CD4-positive, alpha-beta T cell (primary cell): ENCODE measurements at places on chromosomes 16 and 17. TPM values are rescaled to one million over a fixed set of nuclear protein-coding genes. Genes with fewer than 3 reads are reported as not detected.

GRCh38 chr17:38705803-38706504 lies 881 bp downstream of the MLLT6 start:
- H3K36me3 ChIP-seq, result peaks cover 33% of the 10 kb centered on the region
- no peaks in the 10 kb centered on the region for H3K27me3 ChIP-seq
- H3K4me3 ChIP-seq, result peak overlapping the region; percentile 94
- H3K27ac ChIP-seq, result peak overlapping the region; percentile 72
- H3K4me1 ChIP-seq, result peaks cover 82% of the 10 kb centered on the region

- no peak overlapping the region for H3K27ac ChIP-seq
- no peaks in the 10 kb centered on the region for H3K4me1 ChIP-seq
- H3K27me3 ChIP-seq, result no peaks in the 10 kb centered on the region
- DNase-seq, result no peak
- no peak overlapping the region for H3K4me3 ChIP-seq
Measured at GRCh38 chr17:66889480-66890230, 54.7 kb downstream of the CACNG5 start.

GRCh38 chr16:77308163-77308561 lies 109.0 kb downstream of the SYCE1L start:
- no peak overlapping the region for H3K27ac ChIP-seq
- H3K27me3 ChIP-seq, result no peaks in the 10 kb centered on the region
- no peak overlapping the region for H3K4me3 ChIP-seq
- H3K4me1 ChIP-seq, result no peaks in the 10 kb centered on the region
- H3K36me3 ChIP-seq, result no peaks in the 10 kb centered on the region

- no peaks in the 10 kb centered on the region for H3K27me3 ChIP-seq
- no peaks in the 10 kb centered on the region for H3K4me1 ChIP-seq
- no peak for DNase-seq
- peaks cover 3% of the 10 kb centered on the region for H3K36me3 ChIP-seq
- no peak overlapping the region for H3K27ac ChIP-seq
- H3K4me3 ChIP-seq, result no peak overlapping the region
Measured at GRCh38 chr16:2333231-2333630, 7.3 kb downstream of the ABCA3 start.

- no peak overlapping the region for H3K4me3 ChIP-seq
- H3K27me3 ChIP-seq, result no peaks in the 10 kb centered on the region
- no peaks in the 10 kb centered on the region for H3K36me3 ChIP-seq
- H3K27ac ChIP-seq, result no peak overlapping the region
- no peaks in the 10 kb centered on the region for H3K4me1 ChIP-seq
Measured at GRCh38 chr17:54426296-54426886, 474.3 kb upstream of the TOM1L1 start.

GRCh38 chr16:87123356-87124001 lies 193.7 kb downstream of the C16orf95 start:
- no peak for DNase-seq
- no peak overlapping the region for H3K4me3 ChIP-seq
- H3K4me1 ChIP-seq, result no peaks in the 10 kb centered on the region
- no peaks in the 10 kb centered on the region for H3K36me3 ChIP-seq
- H3K27me3 ChIP-seq, result peaks cover 5% of the 10 kb centered on the region
- H3K27ac ChIP-seq, result no peak overlapping the region

DNA sequence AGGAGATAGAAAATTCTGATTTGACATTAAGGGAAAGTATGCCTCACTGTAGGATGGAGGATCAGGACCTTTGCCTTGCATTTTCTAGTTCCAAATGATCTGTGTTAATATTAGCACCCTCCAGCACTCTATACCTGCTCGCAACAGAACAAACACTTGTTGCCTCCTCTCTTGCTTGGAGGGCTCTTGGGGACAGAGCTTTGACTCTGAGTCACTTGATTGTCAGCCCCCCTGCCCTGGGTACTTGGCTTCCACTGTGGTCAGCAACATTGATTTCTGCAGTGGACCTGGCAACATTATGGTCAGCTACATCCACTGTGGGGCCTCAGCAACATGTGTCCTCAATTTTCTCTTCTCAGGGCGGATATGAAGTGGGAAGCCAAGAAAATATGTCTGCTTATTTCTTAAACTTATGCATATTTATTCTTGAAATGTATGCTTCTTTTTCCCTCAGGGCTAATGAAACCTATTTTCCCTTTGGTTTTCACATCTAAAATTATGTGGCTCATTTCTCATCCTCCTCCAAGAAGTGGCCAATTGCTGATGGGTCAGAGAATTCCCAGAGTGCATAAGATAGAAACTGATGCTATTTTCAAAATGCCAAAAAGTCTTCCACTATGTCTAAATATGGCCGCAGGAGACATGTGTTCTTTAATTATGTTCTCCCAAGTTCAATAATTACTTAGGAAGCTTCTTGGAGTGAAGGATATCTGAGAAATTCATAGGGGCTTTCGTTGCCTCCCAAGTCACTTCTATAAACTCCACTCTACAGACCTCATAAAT lies 94.6 kb upstream of the SMIM36 start:
- no peak overlapping the region for H3K4me3 ChIP-seq
- H3K36me3 ChIP-seq, result no peaks in the 10 kb centered on the region
- DNase-seq, result no peak
- no peaks in the 10 kb centered on the region for H3K4me1 ChIP-seq
- H3K27ac ChIP-seq, result no peak overlapping the region
- peaks cover 6% of the 10 kb centered on the region for H3K27me3 ChIP-seq

GRCh38 chr16:68360956-68361355 lies 50.1 kb downstream of the PRMT7 start:
- H3K4me3 ChIP-seq, result no peak overlapping the region
- H3K4me1 ChIP-seq, result peaks cover 41% of the 10 kb centered on the region
- no peak overlapping the region for H3K27ac ChIP-seq
- no peaks in the 10 kb centered on the region for H3K27me3 ChIP-seq
- DNase-seq, result no peak

DNA sequence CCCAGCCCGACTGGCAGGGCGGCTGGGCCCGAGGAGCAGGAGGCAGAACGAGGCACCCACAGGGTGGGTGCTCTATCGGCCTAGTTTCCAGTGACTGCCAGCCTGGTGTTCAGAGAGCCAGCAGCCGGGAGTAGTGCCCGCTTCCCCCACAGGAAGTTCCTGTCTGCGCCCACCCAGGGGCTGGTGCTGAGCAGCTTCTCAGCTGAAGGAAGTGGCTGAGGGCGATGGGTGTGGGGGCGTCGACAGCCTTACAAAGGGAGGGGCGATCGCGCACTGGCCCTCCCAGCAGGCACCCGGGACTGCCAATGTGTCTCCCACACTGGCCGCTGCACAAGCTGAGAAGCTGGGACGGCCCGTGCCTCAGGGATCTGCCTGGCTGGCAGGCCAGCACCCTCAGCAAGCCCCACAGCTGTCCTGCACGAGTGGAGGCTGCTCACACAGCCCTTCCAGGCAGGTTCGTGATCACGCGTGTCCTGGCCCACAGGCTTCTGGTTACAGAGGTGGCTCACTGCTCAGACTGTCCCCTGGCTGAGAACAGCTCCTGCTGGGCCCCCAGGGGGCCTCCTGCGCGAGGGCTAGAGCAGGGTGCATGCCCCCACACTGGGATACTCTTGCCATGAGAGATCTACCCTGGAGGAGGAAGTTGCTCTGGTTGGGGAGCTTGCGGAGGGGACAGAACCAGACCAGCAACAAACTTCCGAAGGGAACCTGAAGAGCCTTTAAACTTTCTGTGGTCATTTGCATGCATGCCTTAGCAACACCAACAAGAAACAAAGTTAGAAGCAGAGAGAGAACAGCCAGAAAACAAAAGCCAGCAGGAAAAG lies 2.5 kb downstream of the RNF166 start:
- H3K4me1 ChIP-seq, result peaks cover 83% of the 10 kb centered on the region
- peaks cover 27% of the 10 kb centered on the region for H3K36me3 ChIP-seq
- H3K4me3 ChIP-seq, result peak overlapping the region; percentile 82
- DNase-seq, result peak; percentile 85
- H3K27ac ChIP-seq, result peak overlapping the region; percentile 96

The NUP85 gene
- total RNA-seq, result 89.2 TPM

The MT1H gene
- total RNA-seq, result not detected
